ENCODE measurements at places on chromosomes 13 and 19.

GRCh38 chr19:662962-663681, at the start of gene RNF126:
RNF126 (minus strand) TSS chr19:663214; CDS start chr19:663121, 93 bp downstream.
- DNase-seq = peak; percentile 86

- DNase-seq = no peak
Observed at GRCh38 chr13:78845656-78846365, 186.9 kb upstream of the OBI1 start.

DNA sequence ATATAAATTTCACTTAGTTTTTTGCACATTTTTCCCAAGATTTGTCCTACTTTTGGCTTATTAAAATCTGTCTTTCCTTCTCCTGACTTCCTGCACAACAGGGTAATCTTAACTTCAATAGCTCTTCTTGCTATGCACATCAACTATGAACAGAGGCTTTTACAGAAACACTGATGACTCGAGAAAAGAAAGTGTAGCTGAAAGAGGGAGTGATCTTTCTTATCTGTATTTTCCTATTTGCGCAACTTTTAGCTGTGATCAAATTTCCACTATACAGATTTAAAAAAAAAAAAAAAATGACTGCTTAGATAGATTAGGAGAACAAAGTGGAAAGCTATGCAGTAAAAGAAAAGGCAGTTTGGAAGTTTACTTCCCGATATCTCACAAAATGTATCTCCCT, 406.9 kb downstream of the LIG4 start:
- DNase-seq = no peak

- no peak for DNase-seq
Observed at GRCh38 chr19:56105090-56105701, 15.9 kb downstream of the ZNF787 start.

GRCh38 chr19:52638601-52639000, 446 bp upstream of the ZNF83 start:
- peak; percentile 48 for DNase-seq

- no peak for DNase-seq
Observed at GRCh38 chr19:4606921-4607678, 32.2 kb upstream of the TNFAIP8L1 start.

- DNase-seq = no peak
Observed at GRCh38 chr19:37007587-37008220, 70.5 kb upstream of the ZNF420 start.

DNA sequence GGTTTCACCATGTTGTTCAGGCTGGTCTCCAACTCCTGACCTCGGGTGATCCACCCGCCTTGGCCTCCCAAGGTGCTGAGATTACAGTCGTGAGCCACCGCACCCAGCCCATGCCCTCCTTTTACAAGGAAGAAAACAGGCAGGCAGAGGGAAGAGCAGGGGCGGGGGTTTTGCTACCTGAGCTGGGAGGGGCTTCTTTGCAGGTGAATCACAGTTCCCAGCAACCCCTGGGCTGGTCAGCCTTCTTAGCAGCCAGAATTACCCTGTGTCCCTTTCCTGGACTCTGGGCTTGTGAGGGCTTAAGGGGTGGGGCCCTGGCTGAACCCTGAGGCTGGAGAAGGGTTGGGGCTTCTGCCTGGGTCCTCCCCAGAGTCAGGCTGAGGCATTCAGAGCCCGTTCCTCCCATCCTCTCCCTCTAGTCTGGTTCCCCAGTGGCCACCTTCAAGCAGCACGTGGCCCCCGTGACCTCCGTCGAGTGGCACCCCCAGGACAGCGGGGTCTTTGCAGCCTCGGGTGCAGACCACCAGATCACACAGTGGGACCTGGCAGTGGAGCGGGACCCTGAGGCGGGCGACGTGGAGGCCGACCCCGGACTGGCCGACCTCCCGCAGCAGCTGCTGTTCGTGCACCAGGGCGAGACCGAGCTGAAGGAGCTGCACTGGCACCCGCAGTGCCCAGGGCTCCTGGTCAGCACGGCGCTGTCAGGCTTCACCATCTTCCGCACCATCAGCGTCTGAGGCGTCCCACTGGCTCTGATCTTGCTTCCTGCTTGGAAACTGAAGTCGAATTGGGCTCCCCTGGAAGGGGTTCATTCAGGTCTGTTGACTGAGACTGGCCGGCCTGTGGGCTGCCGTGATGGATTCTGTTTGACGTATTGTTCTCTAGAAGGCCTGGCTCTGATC, 2.8 kb upstream of the KCNJ14 start:
- no peak for DNase-seq

GRCh38 chr19:39599116-39599515, 3.2 kb upstream of the LGALS13 start:
- DNase-seq = no peak

DNA sequence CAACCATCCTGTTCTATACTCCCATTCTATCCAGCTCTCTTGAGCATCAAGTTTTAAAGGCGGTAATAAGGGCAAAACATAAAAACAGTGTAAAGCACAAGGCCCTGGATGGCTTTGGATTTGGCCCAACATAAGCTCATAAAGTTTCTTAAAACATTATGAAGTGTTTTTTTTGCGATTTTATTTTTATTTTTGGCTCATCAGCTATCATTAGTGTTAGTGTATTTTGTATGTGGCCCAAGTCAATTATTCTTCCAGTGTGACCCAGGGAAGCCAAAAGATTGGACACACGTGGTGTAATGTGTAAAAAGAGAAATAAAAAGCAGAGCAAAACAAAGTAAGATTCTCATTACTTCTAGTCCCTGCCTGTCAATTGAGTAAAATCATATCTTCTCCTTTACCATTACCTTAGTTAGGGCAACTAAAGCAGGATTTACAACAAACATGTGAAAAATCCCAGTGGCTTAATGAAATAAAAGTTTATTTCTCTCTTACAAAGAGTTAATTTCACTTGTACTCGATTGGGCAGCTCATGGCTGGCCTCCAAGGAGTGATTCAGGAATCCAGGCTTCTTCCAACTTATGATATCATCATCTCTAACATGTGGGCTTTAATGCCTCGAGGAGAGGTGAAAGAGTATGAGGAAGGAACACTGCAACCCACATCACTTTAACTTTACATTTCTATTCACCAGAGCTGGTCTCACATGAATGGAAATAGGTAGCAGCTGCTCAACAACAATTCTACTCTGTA, 725.2 kb upstream of the SLITRK1 start:
- no peak for DNase-seq

GRCh38 chr13:24717217-24717616, 37.0 kb downstream of the ATP12A start:
- no peak for DNase-seq

DNA sequence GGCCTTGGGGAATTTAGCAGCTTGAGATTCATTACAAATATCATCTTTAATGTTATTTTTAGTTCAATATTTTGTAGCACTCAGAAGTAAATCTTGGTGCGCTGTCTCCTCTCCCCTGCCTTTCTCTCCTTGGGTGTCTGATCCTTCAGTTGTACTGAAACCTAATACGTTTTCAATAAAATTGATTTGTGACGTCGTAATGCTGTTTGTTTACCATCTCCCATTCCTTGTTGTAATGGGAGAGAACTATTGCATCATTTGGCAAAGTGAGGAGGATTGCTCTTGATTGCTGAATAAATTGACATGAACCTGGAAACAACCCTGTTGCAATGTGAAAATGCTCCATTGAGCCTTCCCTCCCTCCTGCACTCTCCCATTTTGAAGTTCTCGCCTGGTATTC, 43.2 kb upstream of the TSHZ3 start:
- DNase-seq = no peak

GRCh38 chr19:47020132-47020805, 632 bp downstream of the NPAS1 start:
- no peak for DNase-seq

DNA sequence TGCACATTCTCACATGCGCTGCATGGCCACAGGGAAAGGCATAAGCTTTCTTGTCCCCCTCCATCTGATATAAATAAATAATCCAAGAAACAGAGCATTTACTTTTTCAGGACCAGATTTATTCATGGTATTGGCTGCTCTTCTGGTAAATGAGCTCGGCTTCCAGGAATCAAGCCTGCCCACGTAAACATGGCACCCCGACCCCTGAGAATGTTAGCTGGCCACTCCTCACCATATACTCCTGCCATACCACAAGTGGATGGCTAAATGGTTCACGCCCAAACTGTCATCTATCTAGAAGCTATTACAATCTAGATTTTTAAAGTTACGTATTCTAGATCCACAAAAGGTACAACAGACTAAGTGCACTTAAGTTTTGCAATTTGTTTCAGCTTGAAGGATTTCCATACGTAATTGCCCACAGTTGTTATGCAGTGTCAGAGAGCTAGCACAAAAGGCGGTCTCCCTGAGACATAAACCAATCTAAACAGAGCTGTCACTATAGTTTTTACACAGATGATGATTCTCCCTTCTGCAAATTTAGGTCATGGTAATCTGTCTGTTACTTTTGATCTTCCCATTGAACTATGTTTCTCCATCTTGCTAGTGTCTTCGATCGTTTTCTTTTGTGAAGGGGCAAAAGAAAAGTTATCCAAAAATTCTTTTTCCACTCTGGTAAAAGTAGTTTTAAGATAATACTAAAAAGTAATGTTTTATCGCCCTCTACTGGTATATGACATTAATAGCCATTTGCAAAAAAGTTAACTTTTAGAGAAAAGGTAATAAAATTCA, 16.2 kb upstream of the FOXO1 start:
- no peak for DNase-seq

GRCh38 chr19:1407528-1408299, at the start of gene DAZAP1:
DAZAP1 (plus strand) TSS chr19:1407586; CDS start chr19:1407774, 188 bp downstream.
- no peak for DNase-seq

DNA sequence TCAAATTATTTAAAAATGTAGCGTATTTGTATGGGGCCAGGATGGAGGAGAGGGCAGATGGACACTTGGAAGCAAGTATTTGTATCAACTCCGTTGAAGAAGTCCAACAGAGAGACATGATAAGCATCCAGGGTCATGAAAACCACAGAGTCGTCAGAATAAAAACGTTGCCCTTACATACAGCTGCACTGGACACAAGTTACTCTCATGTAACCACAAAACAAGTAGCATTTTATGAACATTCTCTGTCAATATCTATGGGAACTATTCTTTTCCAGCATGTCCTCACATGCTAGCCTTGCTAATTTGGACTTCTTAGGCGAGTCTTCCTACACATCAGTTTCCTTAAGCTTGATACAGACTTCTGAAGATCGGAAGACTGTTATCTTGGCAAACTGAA, 35.0 kb downstream of the EFNB2 start:
- DNase-seq = no peak

GRCh38 chr19:18261474-18261873, 12.8 kb downstream of the IQCN start:
- DNase-seq = no peak

- no peak for DNase-seq
Observed at GRCh38 chr19:18603958-18604819, 2.4 kb downstream of the CRLF1 start.

GRCh38 chr13:50731400-50731799, 112.1 kb downstream of the DLEU7 start:
- no peak for DNase-seq

DNA sequence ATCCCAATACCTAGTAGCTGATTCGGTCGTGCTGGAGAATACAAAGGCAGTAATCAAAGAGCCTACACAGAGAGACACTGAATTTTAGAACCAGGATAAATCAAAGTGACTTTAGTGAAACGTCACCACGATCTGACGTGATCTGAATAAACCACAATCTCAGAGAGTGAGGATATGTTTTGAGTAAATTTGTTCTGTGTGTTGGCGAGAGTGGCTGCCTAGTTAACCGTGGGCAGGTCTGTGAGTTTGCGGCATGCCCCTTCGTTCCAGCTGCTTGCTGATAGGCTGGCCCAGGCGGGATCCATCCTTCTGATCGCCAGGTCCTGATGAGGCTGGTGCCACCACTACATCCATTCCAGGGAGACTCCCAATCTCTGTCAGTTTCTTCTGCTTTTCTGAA, 40.4 kb downstream of the LRCH1 start:
- no peak for DNase-seq

GRCh38 chr13:99384468-99384867, 77.3 kb upstream of the GPR183 start:
- no peak for DNase-seq

DNA sequence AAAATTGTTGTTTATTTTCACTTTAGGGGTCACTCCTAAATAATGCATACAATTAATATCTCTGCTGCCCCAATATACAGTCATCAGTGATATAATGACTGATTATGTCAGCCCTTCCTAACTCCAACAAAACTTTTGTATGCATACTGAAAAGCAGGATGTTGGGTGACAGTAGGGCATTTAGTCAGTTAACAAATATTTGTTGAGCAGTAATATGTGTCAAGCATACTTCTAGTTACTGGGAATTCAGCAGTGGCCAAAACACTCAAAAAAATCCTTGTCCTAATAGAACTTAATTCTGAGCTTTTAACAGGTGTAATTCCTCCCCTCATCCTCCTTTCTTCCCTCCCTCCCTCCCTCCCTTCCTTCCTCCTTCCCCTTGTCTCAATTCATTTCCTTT, 560.7 kb upstream of the KLHL1 start:
- DNase-seq = no peak

DNA sequence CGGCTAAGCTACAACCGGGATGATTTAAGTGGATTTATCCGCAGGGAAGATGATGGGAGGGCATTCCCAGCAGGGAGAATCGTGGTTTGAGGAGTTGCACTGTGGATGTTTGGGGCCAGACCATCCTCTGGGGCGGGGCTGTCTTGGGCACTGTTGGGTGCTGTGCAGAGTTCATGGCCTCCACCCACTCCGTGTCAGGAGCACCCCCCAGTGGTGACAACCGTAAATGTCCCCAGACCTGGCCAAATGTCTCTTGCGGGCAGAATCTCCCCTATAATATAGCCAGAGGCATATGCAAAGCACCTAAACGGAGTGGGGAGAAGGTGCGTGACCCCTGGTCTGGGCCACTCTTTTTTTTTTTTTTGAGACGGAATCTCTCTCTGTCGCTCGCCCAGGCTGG, 40.2 kb downstream of the SMIM24 start:
- DNase-seq = no peak

Data from SW 1271 (cell line).